Lower leg skin (tissue), 4 donors: ENCODE measurements at places on chromosomes 3 and 15. TPM values are rescaled to one million over a fixed set of nuclear protein-coding genes. Genes with fewer than 3 reads are reported as not detected.

DNA sequence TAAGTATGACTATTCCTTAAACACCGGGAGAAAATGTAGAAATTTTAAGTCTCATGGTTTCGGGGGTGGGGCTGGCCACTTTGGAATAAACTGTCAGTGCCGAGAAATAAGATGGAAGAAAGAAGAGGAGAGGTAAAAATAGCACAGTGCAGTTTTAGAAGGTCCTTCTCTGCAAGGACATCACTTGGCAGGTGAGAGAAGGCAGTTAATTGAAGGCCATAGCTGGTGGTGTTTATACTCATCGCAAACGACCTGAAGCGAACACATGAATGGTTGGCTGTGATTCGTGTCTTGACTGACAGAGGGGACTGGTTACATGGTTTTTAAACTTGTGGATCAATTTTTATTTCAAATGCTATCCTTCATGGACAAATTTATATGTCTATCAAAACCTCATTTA is 54.9 kb upstream of the SENP5 start:
- DNase-seq = no peak

DNA sequence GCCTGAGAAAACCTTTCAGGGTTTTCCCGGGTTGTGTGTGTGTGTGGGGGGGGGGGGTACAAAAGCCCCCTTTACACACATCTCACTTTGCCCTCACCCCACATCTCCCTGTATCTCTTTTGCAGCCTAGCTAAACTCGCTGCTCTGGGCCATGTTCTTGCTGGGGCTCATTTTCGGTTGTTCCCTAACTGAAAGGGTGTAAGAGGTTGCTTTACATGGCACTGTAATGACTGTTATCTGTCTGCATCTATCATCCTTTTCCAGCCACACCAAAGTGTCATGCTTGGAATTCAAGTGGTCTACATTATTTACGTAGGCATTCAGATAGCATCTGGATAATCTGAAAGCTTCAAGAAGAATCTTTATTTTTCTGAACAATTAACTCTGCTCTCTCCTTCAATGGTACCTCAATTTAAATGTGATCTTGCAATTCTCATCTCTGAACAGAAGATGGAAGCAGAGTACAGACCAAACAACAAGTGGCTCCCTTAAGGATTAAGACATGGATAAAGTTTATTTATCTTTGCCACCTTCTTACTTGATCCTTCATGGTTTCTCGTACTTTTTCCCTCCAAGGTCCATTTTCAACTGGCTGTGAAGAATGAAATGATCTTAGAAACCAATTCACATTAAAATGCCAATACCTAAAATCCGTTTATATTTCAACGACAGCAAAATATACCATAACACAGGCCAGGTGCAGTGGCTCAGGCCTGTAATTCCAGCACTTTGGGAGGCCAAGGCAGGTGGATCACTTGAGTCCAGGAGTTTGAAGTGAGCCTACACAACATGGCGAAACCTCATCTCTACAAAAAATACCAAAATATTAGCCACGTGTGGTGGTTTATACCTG is 34.9 kb downstream of the DCLK3 start:
- DNase-seq = no peak

GRCh38 chr15:28885630-28886430 is at the start of gene APBA2:
APBA2 (plus strand) TSS chr15:28885974; CDS start chr15:29053885, 167,911 bp downstream.
- no peak for DNase-seq

DNA sequence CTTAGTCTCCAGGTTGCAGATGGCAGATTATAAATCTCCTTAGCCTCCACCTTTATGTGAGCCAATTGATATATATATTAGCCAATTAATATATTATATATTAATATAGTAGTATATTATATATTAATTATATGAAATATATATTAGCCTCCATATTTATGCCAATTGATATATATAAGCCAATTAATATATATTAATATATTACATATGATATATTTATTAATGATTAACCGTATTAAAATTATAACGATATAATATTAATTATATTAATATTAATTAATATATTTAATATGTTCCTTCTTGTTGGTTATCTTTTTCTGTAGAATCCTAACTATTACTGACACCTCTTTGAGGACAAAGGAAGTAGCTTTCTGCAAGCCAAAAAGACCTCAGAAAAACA is 972.5 kb downstream of the GBE1 start:
- no peak for DNase-seq

GRCh38 chr15:68491415-68492106 is 59.6 kb upstream of the ITGA11 start:
- DNase-seq = no peak

DNA sequence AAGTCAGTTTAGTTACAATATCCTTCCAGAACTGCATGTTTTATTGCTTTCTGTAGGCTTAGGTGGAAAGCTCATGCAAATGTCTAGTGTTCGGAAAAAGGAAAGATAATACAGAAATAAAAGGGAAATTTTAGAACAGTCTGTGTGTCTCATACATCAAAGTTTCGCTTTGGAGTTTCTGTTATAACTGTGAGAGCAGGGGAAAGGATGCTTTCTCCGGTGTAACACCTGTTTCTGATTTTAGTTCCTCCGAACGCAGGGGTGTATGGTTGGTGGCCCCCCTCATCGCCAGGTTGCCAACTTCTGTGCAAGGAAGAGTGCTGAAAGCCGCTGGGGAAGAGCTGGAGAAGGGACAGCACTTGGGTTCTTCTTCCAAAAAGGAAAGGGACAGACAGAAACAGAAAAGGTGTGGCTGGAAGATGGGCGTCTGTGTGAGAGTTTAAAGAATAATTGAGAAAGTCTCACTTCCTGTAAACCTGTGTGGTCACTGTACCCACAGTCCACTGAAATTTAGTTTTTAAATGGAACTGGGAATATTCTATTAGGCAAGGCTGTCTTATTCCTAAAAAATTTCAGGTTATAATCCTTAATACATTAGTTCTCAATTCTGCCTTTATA is 6.7 kb downstream of the P2RY12 start:
- DNase-seq = no peak

- no peak for DNase-seq
Observed at GRCh38 chr3:159486580-159486979, 502.1 kb upstream of the IL12A start.

DNA sequence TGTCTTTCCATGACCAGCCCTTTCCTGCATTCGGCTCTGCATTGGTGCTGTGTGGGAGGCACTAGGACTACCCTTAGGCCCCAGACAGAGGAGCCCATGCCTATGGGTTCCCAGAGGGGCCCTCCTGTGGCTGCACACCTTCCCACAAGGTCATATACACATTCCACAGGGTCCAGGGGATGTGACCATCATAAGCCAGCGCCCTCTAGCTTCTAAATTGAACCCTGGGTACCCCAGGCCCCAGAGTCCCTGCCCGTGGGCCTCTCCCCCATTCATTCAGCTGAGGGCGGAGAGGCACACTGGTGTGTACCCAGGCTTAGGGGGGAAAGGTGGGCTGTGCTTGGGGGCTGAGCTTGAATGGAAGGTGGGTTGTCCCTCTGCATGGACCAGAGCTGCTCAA is 10.2 kb upstream of the SLC6A6 start:
- DNase-seq = no peak

FGF12 gene
- not detected for total RNA-seq

PROS1 gene
- total RNA-seq = 28.4 TPM

STRA6 gene
- not detected for total RNA-seq

PAK2 gene
- total RNA-seq = 39.0 TPM
